COR-L47 (cell line): ENCODE measurements at places on chromosomes 11 and 22.

DNA sequence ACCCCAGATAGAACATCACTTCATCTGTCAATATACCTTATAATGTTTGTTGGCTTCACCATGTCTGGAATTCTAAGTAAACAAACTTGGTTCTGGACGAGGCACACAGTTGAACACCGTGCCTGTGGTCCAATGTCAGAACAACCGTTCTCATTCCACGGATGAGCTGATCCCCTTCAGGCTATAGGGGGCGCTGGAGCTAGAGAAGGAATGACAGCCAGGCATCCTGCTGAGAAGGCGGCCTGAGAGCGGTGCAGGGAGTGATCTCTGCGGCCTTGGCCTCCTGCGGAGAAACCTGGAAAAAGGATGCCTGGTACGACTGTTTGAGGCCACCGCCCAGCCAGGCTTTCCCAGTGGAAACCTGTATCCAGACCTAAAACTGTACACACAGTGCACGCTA lies 48.7 kb downstream of the FDX1 start:
- DNase-seq = no peak

DNA sequence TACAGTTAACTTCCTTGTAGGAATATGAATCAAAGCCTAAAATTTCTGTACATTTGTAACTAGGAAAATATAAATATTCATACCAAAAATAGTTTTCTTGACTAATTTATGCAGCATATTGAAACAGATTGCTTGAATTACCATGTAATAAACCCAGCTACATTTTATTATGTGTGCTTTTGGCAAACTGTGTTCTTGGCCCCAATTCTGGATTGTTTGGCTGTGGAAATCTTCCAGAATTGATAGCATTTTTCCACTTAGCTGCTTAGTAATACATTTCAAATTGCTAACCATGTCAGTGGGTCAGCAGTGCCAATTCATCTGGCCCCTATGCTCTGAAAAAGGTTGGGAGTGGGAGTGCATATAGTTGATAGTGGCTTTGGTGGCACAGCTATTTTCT lies 32.3 kb downstream of the PDHX start:
- DNase-seq = no peak

DNA sequence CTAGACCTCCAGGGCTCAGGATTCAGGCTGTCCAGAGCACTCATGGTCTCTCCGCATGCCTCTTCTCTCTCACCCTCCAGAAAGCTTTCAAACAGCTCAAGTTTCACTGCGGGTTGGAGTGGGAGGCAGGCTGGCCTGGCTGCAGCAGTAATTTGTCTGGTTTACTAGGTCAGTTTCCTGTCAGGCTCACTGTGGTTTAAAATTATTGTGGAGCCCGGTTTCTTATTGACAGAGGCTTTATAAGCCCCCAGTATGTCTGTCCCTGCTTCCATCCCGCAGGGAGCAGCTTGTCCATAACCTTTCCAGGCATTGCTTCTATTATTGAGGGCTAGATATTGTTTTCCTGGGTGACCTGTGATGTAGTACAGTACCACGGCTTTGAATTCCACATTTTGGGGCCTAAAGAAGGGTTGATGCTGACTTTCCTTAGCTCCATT lies 235.3 kb upstream of the SORL1-AS1 start:
- DNase-seq = no peak

GRCh38 chr11:17734418-17734911 lies at the start of gene KCNC1:
Gene KCNC1 (plus strand): TSS chr11:17734781. CDS start chr11:17736003, 1,222 bp downstream.
- peak; percentile 81 for DNase-seq

DNA sequence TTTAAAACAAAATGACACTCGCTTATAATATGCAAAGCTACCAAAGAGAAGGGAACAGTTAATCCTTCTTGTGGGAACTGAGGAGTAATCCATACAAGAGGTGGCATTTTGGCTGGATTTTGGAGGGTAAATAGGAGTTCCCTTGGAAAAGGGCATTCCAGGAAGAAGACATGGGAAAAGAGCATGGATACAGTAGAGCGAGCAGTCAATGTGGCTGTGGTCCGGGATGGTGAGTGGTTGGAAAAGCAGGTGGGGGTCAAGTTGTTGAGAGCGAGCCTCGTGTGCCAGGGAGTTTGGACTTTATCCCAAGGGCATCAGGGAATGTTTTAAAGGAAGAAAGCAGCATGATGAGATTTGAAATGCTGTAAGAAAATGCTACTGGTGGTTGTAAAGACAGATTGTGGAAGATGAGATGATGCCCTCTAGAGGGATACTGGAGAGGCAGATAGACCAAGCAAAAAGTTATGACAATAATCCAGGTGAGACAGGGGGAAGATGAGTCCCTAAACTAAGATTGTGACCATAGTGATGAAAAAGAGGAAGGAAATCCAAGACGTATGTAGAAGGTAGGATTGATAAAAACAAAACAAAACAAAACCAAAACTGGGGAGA lies 3.8 kb upstream of the MMP7 start:
- DNase-seq = no peak

DNA sequence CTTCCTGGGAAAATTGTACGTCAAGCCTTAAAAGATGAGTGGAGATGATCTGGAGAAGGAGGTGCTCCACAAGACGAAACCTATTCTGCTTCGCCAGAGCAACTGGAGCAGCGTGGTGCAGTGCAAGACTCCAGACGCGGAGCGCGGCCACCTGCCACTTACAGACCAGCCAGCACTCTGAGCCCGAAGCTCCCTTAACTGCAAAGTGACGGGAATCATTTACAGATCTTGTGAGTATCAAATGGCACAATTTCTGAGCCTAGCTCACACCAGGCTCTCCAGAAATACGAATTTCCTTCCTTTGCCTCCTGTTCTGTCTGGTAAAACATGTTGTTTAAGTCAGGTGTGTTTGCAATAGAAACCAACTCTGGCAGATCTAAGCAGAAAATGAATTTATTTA lies 369.3 kb downstream of the CADM1 start:
- no peak for DNase-seq

DNA sequence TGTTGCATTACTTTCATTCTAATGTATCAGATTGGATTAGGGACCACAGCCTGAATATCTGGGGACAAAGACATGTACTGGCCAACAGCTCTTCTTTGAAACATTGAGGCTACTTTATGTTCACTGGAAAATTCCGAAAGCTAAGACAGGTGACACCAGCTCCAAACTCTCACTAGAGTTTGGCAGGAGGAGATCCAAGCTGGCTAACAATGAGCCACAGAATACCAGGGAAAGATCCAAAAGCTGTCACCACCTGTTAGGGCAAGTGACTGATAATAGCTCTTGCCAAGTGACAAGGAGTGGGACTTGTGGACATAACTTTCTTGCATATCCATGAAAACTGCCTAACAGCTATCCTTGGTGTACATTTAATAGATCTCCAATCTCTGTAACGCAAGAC lies 333.3 kb downstream of the TTC28 start:
- DNase-seq = no peak

DNA sequence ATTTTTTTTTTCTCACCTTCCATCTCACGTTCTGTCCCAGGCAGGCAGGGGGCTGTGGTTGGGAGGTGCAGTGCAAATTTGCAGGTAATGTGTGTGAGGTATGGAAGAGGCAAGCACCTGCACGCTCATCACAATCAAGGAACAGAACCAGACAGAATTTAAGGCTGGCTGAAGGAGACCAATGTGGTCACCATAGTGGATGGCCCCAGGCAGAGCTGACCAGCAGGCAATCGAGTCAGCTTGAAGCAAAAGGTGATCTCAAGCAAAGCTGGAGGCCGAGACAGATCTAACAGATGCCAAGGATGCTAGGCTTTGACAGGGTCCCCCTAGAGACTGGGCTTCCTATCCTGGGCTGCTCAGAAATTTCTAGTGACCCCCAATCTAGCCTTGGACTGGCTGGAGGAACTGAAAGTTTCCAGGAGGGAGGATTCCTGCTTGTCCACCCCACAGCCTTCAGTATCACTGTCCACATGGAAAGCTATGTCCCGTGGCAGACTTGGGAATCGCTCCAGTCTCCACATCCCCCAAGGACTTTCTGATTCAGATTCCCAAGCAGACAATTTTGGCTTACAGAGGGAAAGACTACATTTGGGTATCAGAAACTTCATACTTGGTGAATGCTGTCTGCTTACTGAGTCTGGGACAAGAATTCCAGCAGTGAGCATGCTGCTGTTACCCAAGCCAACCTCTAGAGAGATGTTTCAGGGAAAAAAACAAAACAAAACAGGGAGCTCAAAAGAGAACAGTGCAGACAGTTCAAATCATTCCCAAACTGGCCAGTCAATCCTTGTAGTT lies 9.0 kb upstream of the MICAL3 start:
- DNase-seq = no peak

GRCh38 chr11:17607083-17607429 lies 60.0 kb downstream of the OTOG start:
- no peak for DNase-seq

DNA sequence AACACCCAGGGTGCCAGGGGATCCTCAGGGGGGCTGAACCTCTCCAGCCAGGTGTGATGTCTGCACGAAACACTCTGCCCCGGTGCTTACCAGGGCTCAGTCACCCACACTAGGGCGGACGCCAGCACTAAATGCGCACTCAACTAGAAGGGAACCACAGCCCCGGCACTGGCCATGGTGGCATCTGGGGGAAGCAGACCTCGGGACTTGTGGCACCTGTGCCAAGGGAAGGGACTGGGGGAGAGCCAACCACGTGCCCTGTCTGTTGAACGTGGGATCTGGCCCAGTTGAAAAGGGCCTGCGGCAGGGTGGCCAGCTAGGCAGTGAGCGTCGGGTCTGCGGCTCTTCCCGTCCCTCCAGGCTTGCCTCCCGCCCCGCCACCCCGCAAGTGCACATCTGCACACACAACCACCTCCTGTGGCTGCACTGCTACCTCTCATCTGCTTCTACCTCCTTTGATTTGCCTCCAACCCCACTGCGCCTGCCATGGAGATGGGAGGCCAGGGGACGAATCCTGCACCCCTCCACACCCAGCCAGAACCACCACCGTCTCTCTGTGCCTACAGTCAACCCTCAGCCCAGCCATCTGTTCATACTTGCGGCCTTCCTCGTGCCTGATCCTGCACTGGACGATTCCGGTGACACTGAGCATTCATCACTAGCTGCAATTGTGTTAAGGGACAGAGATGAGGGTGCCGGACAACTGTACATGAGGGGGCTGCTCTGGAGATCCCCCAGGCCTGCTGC lies 15.0 kb upstream of the MOB2 start:
- DNase-seq = no peak

DNA sequence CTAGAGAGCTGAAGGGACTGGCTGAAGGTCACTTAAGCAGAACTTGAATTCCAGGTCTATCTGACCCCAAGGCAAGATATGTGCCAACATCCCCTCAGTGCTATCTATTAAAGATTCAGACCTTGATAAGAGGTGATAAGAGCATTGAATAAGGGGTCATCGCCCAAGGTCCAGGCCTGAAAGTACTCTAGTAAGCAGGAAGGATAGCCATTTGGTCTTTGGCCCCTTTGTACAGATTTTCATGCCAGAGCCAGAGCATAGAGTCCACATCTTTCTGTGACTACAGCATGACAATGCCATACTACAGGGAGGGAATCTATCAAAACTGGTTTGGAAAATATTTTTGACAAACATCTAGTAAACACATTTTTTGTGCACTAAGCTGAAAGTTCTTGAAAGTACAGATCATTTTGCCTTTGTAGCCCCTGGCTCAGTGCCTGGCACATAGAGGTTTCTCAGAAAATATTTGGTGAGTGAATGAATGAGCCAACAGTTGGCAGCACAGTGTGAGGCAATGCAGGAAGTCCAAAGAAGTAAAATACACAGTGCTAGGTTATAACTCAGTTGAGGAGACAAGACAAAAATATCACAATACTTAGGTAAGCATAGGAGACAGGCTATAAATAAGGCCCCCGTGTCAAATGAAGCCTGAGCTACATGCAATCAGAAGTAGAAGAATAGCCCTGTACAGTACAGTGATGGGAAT lies 15.1 kb upstream of the RRAS2 start:
- no peak for DNase-seq

DNA sequence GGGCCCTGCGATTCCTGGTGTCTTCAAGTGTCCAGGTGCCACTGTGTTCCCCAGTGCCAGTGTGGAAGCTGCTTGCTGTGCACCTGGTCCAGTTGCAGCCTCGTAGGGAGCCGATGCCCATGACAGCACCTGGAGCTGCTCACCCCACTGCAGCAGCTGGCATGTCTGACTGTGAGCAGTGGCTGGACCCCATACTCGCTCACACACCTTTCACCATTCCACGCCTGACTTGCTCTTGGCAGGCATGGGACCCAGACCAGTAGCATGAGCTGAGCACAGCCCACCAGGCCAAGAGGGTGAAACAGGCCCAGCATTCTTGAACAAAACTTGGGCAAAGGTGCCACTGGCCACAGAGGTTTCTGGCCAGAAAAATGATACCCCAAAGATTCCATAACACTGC lies 124.5 kb upstream of the THY1 start:
- DNase-seq = no peak

GRCh38 chr11:1251236-1251770 lies 28.4 kb downstream of the MUC5B start:
- DNase-seq = no peak

GRCh38 chr11:24233041-24233440 lies 263.8 kb upstream of the LUZP2 start:
- DNase-seq = no peak

GRCh38 chr11:130261571-130261970 lies 53.1 kb downstream of the ZBTB44 start:
- DNase-seq = no peak

DNA sequence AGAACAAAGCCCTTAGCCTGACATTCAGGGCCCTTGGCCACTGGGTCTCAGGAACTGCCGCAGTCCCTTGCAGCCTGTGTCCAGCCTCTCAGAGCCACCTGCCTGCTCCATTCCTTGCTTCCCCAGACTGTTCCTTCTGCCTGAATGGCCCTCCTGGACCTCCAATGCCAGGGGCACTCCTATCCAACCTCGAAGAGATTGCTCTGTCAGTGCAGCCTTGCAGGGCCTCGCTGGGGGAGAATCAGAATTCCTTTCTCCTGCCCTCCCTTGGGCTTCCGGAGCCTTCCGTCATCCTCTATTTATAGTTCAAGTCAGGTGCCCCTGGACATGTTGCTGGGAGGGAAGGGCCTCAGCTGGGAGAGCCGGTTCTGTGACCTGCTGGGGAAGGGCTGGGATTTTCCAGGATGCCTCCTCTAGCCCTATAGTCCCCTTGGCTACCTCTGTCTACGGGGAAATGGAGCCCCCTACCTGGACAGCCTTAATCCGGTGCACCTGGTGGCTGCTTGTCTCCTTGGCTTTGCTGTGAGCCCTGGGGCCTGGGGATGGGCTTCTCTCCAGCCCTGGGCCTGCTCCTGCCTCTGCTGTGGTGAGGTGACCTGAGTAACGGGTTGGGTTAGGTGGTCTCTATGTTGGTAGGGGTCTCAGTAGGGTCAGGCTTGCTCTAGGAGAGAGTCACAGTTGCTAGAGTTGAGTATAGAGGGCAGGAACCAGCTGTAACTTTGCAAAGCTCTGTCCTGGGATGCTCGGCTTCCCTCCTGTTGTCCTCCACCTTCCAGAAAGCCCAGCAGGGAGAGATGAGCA lies 45.9 kb upstream of the SYT7 start:
- DNase-seq = no peak

DNA sequence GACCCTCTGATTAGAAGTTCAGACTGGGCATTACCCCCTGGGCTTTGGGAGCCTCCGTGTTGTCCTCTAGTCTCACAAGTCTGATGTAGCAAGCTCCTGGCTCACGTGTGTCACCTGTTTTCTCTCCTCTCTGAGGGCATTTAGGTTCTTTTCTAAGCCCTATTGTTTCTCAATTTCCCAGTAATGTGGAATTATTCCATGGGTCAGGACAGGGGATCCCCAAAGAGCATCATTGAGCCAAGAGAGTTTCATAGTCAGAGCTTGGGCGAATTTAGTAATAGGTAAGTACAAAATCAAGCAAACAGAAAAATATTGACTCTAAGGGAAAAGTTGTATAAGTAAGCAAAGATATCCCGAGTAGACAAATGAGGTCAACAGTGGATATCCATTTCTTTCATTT lies 57.3 kb downstream of the PPP6R2 start:
- no peak for DNase-seq

GRCh38 chr11:12245091-12245490 lies 132.3 kb upstream of the PARVA start:
- no peak for DNase-seq
